ENCODE measurements at places on chromosomes 1 and 21.
A peak's percentile ranks its signal among the peaks of the same experiment; 100 is the strongest.

DNA sequence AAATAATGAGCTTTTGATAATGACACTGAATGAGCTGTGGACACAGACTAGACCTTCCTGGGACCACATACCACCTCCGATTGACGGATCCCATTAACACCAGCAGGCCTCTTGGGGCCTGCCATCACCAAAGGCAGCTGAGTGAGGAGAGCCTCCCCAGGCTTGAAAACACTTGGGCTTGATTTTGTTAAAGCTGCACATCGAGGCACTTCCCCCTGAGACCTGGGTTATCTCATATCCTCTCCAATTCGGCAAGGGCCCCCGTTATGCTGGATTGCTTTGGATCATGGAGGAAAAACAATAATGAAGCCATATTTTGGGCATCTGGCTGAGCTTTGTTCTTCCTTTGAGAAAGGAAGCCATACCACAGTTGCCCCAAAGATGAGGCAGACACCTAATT, 143.0 kb downstream of the AJAP1 start:
- no peak for DNase-seq

- no peak for DNase-seq
Observed at GRCh38 chr1:98119796-98120195, 199.0 kb upstream of the DPYD start.

GRCh38 chr1:114234408-114235124, 80.9 kb upstream of the SYT6 start:
- no peak for DNase-seq

DNA sequence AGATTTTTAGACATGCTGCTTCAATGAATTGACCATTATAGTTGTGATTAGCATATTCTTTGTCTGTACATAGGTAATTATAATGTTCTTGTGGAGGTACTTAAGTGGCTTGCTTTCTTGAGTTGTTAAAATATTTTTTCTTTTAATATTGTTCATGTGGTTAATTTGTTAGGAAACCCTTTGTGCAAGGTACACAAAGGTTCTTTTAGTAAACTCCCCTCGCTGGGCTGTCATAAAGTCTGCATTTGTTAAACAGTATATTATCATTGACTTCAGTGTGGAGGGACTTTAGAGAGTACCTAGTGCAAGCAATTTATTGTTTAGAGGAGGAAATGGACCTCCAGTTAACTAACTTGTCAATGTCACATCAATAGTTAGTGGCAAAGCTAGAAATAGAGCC, 52.5 kb downstream of the DISP1 start:
- peak; percentile 27 for DNase-seq

GRCh38 chr1:59015708-59016107, 231.9 kb upstream of the JUN start:
- no peak for DNase-seq

- no peak for DNase-seq
Observed at GRCh38 chr21:16740511-16740910, 772.3 kb upstream of the CXADR start.

Data from COLO829 (cell line).